MM.1S (cell line): ENCODE measurements at places on chromosomes 1 and 21.

DNA sequence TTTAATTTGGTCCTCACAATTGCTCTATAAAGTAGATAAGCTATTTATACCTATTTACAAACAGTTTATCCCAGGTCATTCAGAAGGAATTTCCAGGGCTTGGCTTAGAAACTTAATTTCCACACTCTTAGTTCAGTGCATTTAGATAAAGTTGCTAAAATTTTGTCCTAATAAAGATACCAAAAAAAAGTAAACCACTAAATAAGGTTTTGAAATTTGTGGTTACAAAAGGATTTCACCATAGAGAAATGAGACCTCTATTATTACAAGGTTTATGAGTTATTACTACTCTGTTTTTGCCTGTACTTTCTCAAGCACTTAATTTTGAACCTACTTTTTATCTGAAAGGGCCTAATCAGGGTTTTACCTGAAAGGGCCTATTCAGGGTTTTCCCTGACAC is 22.4 kb downstream of the PTPN22 start:
- DNase-seq, result no peak

GRCh38 chr1:181397845-181398244 is 85.5 kb upstream of the CACNA1E start:
- DNase-seq, result peak; percentile 84

GRCh38 chr1:163130225-163130856 is 61.2 kb downstream of the RGS4 start:
- no peak for DNase-seq

DNA sequence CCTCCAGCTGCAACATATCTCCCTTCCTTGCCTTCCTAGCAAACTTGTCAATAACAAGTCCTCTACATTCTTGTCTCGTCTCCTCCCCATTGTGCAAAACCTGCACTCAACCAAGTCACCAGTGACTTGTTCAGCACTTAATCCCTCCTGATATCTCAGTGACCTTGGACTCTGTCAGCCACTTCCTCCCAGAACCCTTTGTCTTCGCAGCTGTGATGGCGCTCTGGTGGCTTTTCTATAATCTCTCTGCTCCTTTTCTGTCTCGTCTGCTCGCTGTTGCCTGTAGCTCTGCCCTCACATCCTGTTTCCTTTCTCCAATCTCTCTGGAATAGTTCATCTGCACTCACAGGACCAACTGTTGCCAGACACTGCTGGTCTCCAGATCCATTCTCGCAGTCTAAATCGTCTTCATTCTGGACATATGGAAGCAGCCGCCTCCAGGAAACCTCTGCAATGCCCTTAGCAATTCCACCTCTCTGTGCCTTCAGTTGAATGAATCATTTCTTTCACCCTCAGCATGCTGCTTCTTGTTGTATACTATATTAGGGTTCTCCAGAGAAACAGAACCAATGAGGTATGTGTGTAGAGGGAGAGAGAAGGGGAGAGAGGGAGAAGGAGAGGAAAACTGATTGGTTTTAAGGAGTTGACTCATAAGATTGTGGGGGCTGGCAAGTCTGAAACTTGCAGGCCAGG is 17.4 kb upstream of the IFNAR2 start:
- peak; percentile 53 for DNase-seq

- no peak for DNase-seq
These were observed 39.2 kb downstream of the B3GALNT2 start for GRCh38 chr1:235465066-235465465.

- DNase-seq, result no peak
These were observed 50.6 kb downstream of the CHML start for GRCh38 chr1:241589521-241589920.

DNA sequence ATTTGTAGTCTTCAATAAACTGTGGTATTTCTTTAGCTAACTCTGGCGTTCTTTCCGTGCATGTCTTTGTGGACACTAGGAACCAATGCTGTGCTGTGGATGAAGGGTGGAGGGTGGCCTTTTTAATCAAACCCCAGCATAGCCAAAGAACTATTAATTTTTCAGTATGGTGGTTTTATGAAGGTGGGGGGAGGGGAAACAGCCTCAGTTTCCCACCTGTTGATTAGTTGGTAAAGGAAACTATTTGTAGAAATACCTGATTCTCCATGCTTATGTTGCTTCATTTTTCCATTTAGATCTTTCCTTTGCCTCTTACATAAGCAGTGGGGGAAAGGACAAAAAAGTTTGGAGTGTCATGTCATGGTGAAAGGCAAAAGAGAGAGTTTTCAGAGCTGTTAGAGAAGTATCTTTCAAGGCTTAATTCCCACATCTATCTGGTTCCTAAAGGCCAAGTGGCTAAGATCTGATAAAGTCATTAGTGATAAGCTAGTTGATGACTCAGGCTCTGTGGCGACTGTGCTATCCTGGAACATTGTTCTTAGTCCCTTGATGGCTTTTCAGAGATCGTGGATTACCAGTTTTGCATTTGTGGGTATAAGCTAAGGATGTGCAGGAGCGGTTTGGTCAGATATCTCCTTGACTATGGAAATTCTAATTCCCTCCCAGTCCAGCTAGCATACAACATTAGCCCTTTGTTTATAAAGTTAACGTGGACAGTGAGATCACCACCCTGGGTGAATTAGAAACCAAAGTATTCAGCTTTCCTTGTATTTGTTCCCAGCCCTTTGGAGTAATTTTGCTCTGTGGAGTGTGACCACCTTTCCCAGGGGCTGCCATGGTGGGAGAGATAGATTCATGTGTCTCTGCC is 8.7 kb upstream of the HAX1 start:
- DNase-seq, result no peak

DNA sequence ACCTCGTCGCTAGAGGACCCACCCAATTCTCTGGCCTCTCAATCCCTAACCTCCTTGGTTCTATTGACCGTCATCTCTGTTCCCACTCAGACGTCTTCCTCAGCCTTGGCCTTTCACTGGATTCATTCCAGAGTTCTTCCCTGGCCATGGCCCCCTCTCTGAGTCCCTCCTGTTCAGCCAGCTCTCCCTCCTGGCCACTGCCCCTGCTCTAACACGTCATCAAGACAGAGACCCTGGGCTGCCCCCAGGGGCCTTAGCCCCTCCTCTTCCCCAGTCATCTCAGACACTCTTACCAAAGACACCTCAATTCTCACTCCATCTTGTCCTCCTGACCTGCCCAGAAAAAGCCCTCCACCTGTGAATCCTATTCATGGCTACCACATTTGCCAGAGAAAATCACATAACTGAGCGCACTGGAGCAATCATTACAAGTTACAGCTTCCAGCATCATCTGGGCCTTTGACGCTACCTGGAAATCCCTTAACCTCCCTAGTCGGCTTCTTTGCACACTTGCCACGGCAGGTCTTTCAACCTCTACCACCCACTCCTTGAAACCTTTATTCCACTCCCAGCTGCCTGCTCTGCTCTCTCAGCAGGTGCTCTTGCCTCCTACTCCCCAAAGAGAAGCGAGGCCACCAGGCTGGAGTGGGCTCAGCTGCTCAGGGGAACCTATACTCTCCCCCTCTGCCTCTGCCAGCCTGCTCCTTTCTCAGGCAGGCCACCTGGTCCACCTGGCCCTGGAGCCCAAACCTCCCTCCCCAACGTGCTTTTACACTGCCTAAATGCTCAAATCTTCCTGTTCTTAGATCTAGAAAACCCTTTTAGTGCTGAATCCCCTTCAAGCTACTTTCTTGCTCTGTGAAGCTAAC is 14.0 kb downstream of the DCST2 start:
- DNase-seq, result no peak

DNA sequence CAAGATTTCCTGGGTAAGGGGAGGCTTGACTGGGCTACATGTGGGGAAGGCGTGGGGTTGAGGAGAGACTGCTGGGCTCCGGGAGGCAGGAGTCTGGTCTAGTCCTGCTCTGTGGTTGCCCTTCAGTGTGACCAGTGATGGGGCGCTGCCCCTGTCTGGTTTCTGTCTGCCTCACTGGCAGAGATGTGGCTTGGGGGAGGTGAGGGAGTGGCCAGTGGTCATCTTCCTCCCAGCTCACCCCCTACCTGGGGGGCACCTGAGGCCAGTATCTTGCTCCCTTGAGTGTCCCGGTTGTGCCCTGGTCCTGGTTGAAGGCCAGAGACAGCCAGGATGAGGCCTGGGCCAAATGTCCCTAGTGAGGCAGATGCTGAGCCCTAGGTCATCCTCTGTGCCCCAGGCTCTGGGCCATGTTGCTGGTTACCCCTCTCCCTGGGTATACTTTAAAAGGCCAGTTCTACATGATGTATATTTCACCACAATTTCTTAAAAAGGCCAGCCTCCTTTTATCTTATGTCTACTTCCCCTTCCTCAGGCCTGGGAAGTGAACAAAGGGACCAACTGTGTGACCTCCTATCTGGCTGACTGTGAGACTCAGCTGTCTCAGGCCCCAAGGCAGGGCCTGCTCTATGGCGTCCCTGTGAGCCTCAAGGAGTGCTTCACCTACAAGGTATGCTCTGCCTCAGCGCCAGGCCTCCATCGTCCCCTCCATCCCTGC is 10.5 kb downstream of the FAAH start:
- no peak for DNase-seq

GRCh38 chr1:163650624-163651023 is 328.9 kb downstream of the NUF2 start:
- DNase-seq, result no peak

DNA sequence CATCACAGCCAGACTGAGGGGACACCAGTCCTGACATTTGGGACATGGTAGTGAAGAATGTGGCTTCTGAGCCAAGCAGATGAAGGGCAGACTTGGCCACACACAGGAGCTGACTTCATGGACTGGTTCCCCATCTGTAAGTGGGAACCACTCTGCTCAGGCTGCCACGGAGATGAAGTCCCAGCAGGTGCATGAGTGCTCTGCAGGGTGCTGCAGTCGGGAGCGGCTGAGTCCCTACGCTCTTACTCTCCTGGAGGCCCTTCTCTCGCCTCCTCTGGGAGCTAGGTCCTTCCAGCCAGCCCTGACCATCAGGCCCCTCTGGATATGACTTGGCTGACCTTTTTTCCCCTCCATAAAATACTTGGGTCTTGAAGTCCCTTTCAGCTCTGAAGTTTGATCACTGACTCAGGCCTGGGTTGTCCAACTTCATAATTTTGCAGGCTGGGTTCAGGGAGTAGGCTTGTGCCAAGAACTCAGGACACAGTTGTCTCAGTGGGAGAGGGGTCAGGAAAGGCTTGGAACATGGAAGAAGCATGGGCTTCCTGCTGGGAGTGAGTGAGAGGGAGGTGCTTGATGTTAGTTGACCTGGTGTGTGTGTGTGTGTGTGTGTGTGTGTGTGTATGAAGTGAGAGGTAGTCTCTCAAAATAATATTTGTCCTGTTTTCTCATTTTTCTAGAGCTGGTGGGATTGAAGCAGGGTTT is 21.0 kb upstream of the EPS8L3 start:
- DNase-seq, result no peak

GRCh38 chr21:39518055-39518846 is 66.5 kb downstream of the SH3BGR start:
- DNase-seq, result peak; percentile 92

- no peak for DNase-seq
These were observed 78.1 kb downstream of the DDR2 start for GRCh38 chr1:162710345-162710744.

GRCh38 chr1:111725192-111725591 is 14.0 kb downstream of the INKA2 start:
- no peak for DNase-seq

- no peak for DNase-seq
These were observed 264.0 kb upstream of the DPYD start for GRCh38 chr1:98184856-98185255.

DNA sequence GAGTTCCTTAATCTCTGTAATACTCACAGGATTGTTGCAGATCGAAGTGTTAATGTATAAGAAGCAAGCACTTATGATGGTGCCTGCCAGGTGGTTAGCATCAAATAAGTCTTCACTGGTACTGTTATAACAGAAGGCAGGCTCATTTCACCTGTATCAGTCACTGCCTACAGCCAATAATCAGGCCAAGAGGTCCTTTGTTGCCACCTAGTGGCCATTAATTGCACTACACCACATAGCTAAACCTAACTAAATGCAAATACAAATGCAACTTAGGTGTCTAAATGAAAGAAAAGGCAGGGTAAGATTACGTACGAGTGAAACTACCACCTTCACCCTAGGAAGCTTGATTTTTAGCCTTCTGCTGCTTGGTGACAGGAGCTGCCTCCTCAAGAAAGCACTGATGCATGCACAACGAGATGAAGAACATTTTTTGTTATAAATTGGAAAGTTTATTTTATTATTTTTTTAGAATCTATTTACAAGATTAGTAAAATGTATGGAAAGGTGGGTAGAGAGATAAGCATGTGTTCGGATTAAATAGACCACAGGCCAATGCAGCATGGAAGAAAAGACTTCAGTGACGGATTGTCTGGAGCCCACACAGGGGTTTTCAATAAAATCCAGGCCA is 334.8 kb upstream of the CAMK1G start:
- peak; percentile 88 for DNase-seq

GRCh38 chr1:117883616-117884015 is 45.8 kb downstream of the GDAP2 start:
- no peak for DNase-seq

DNA sequence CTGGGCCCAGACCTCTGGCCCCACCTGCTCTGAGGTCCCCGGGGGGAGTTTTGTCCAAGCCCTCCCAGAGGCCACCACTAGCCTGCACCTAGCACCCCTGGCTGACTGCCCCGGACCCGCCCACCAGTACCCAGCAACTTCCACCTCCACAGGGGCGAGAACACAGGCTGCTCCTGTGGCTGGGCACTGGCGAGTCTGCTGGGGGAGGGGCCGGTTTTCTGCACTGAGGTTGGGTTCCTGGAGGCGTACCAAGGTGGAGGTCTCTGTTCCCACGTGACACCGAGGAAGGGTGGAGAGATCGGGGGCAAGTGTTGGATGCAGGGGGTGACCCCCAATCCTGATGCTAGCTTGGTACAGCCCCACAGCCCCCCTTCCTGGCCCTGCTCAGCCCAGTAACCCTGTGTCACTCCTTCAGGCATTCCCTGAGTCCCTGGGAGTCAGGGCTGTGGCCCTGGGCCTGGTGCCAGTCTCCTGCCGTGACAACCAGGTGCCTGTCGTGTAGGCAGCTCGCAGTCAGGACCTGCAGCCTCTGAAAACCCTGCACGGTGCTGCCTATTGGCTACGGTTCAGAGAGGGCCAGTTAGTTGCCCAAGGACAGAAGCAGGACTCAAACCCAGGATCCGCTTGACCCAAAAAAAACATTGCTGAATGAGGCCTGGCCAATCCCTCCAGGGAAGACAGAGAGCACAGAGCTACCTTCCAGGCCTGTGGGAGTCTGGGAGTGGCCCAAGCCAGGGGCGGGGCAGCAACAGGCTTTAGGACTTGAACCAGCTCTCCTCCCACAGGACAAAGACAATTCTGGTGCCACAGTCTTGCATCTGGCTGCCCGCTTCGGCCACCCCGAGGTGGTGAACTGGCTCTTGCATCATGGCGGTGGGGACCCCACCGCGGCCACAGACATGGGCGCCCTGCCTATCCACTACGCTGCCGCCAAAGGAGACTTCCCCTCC is 3.1 kb downstream of the ESPN start:
- no peak for DNase-seq

DNA sequence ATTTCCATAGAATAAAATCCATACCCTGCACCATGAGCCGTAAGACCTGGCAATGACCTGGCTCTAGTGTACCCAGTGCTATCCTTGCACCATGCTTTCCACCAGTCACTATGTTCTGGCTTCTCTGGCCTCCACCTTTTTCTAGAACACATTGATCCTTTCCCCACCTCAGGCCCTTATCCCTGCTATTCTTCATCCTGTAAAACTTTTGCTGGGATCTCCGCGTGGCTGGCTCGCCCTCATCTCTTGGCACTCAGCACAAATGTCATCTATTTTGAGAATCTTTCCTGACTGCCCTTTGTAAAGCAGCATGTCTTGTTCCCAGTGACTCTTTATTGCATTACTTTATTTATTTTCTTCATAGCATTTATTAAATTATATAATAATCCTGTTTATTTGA is 169.8 kb upstream of the B3GALT2 start:
- DNase-seq, result no peak
